DMS 273 treated with DMSO at 0.1 percent for 48 hours (cell line): ENCODE measurements at places on chromosomes 1 and 21.

DNA sequence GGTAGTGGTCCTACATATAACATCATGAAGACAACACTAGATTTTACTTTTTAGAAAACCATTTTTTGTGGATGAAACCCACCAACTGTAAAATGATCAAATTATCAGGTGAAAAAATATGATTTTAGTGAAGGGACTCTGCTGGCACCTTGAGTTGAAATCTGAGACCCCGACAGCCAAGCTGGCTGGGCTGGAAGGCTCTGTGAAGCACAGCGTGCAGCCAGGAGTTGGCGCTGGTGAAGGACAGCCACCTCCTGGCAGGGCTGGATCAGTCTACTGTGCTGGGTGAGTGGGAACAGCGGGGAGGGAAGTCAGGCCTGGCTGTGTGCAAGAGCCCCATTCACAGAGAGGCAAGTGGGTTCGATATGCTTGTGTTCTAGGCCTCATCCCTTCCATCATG, 47.9 kb downstream of the DDAH1 start:
- DNase-seq = no peak

GRCh38 chr1:29346576-29346975, 110.3 kb downstream of the PTPRU start:
- no peak for DNase-seq

GRCh38 chr21:44517175-44517899, 22.7 kb downstream of the KRTAP10-1 start:
- DNase-seq = no peak

GRCh38 chr1:112982853-112983536, 27.0 kb upstream of the SLC16A1 start:
- DNase-seq = no peak

DNA sequence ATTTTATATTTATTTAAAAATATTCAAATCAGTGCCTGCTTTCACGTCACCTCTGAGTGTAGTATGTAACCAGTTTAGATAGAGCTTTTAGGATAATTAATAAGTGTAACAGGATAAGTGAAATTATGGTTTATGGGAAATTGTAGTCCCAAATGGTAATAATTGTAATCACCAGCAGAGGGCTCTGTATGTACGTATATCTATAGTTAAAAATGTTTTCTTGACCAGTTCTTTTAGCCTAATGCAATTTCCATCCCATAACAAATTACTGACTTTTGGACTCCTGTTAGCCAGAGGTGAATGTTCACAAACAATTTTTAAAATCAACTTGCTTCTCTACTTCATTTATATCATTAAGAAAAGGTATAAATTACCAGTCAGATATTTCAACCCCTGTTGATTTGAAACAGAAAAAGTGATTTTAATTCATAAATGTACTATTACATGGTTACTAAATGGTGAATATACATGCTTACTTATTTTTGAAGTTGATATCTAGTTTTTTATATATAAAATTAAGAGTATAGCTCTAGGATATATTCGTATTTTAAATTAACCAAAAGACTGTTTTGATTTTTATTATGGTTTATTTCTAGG, 25.3 kb downstream of the SLC30A7 start:
- no peak for DNase-seq

GRCh38 chr1:221040691-221041285, 161.5 kb downstream of the HLX start:
- no peak for DNase-seq

GRCh38 chr1:217769768-217770167, 138.6 kb downstream of the SPATA17 start:
- no peak for DNase-seq

GRCh38 chr1:9530320-9530719, 8.9 kb upstream of the SLC25A33 start:
- no peak for DNase-seq

DNA sequence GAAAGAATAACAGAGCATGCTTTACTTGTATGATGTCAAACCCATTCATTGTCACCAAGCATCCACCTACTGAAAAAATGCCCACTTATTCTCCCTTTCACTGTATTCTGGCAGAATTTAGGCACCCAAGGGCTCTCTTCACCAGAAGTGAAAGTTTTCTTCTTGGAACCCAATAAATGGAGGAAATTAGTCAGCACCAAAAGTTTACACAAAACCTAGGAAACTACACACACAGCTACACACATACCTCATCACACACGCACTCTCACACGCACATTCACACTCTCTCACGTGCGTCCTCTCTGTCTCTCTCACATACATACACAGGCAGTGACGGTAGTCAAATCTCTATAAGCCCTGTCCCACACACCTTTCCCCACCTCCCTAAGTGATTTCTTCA, 37.6 kb downstream of the MCOLN2 start:
- no peak for DNase-seq

GRCh38 chr1:25624156-25624555, 7.6 kb downstream of the MAN1C1 start:
- no peak for DNase-seq

GRCh38 chr1:209641832-209642172, 10.4 kb downstream of the LAMB3 start:
- no peak for DNase-seq
